ENCODE measurements at places on chromosomes 12 and 14.

DNA sequence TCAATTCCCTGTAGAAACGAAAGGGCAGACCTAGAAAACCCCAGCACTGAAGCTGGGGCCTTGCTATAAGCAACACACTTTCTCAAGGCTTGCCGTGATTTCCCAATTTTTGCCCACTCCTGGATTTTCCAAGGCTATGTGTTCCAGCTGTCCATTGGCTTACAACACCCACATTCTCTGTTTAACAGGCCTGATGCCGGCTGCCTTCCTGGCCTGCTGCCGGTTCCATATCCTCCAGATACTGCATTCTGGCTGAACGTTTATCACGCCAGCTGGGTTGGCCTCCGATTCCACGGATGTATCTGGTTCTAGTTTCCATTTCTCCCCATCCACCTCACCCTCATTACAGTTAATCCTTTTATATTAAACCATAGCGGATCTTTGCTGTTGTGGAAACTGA lies 2.0 kb upstream of the PCNX1 start:
- no peaks in the 10 kb centered on the region for H3K4me1 ChIP-seq
- H3K4me3 ChIP-seq, result no peak overlapping the region
- H3K27ac ChIP-seq, result no peak overlapping the region

DNA sequence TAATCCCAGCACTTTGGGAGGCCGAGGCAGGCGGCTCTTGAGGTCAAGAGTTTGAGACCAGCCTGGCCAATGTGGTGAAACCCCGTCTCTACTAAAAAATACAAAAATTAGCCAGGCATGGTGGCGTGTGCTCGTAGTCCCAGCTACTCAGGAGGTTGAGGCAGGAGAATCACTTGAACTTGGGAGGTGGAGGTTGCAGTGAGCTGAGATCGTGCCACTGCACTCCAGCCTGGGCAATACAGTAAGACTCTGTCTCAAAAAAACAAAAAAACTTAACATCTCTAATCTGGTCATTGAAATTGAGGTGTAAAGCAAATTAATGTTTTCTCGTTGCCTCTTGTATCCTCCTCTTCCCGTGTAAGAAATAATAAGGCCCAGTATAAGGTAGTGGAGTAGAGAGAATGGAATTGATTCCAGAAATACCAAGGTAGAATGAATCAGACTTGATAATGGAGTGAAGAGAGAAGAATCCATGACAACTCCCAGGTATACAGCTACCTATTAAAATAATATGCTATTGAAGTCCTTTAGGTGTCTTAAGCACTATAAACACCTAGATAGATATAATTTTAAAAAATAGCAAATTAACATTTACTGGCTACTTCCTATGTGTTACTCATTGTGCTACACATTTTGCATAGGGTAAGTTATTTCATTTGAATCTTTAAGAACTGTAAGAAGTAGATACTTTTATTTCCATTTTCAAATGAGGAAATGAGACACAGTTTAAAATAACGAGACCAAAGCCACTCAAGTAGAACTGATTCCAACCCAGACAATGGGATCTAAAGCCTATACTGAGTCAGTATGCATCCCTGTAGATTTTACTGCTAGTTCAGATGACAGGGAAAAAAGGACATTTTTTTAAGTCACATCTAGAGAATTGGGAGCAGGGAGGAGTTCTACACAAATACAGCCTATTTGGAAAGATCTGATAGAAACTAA lies 23.2 kb downstream of the RAP1B start:
- H3K36me3 ChIP-seq, result no peaks in the 10 kb centered on the region
- H3K27me3 ChIP-seq, result no peaks in the 10 kb centered on the region

GRCh38 chr14:92575061-92575747 lies 61.6 kb downstream of the RIN3 start:
- H3K27ac ChIP-seq, result no peak overlapping the region
- no peaks in the 10 kb centered on the region for H3K27me3 ChIP-seq
- no peaks in the 10 kb centered on the region for H3K36me3 ChIP-seq
- no peaks in the 10 kb centered on the region for H3K4me1 ChIP-seq
- DNase-seq, result no peak

- no peaks in the 10 kb centered on the region for H3K4me1 ChIP-seq
- no peak overlapping the region for H3K27ac ChIP-seq
- no peaks in the 10 kb centered on the region for H3K36me3 ChIP-seq
- H3K27me3 ChIP-seq, result no peaks in the 10 kb centered on the region
Measured at GRCh38 chr12:41745593-41745992, 399.1 kb downstream of the GXYLT1 start.

GRCh38 chr14:26525085-26525484 lies 72.7 kb downstream of the NOVA1 start:
- H3K4me1 ChIP-seq, result no peaks in the 10 kb centered on the region
- no peak for DNase-seq
- no peak overlapping the region for H3K4me3 ChIP-seq
- no peak overlapping the region for H3K27ac ChIP-seq
- H3K36me3 ChIP-seq, result no peaks in the 10 kb centered on the region

- no peak overlapping the region for H3K27ac ChIP-seq
- no peak overlapping the region for H3K4me3 ChIP-seq
- H3K27me3 ChIP-seq, result no peaks in the 10 kb centered on the region
- no peaks in the 10 kb centered on the region for H3K36me3 ChIP-seq
- H3K4me1 ChIP-seq, result no peaks in the 10 kb centered on the region
- no peak for DNase-seq
Measured at GRCh38 chr12:113127791-113128199, 7.8 kb downstream of the RASAL1 start.

DNA sequence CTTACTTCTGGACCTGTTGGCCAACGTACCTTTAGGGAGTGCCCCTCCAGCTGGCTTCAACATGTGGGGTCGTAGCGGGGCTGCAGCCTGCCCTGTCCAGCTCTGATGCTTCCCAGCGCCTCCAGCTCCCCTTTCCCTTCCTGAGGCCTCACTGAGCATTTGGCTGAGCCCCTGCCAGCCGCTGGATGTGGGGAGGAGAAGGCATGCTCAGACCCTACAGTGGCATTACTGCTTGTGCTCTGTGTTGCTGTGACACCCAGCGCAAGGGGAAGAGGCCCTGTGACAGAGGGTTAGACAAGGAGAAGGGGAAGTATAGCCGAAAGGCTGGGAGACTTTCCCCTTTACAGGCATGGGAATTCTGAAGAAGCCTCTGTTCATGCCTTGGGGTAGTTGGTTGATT lies 145.9 kb downstream of the PRKCH start:
- H3K4me3 ChIP-seq, result no peak overlapping the region
- peaks cover 8% of the 10 kb centered on the region for H3K4me1 ChIP-seq
- H3K27me3 ChIP-seq, result no peaks in the 10 kb centered on the region
- no peaks in the 10 kb centered on the region for H3K36me3 ChIP-seq

- H3K36me3 ChIP-seq, result no peaks in the 10 kb centered on the region
- H3K4me1 ChIP-seq, result peaks cover 43% of the 10 kb centered on the region
- no peak overlapping the region for H3K4me3 ChIP-seq
- H3K27ac ChIP-seq, result peak overlapping the region; percentile 89
- no peaks in the 10 kb centered on the region for H3K27me3 ChIP-seq
Measured at GRCh38 chr12:111409403-111409779, 3.7 kb downstream of the SH2B3 start.

DNA sequence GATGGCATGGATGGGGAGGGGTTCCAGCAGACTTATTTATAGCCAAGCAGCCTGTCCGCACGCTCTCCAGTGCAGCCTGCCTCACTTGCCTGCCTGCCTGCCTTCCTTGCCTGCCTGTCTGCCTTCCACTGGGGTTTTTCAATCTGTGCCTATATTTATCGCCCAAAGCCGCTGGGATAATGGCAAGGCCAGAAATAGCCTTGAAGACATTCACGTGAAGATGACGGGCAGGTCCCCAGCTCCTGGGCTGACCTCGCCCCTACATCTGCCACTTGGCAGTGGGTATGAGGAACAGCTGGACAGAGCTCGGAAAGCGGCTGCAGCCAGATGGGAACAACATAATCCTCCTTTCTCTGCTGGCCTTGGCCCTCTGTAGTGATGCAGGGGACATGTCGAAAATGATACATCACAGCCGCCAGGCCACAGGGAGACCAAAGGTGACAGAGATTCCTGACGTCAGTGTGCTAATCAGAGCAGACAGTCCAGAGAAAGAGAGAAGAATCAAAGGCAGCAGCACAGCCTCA lies 53.3 kb downstream of the PITPNM2 start:
- H3K27ac ChIP-seq, result no peak overlapping the region
- H3K27me3 ChIP-seq, result no peaks in the 10 kb centered on the region
- H3K36me3 ChIP-seq, result no peaks in the 10 kb centered on the region
- H3K4me1 ChIP-seq, result peaks cover 10% of the 10 kb centered on the region
- DNase-seq, result no peak

- no peaks in the 10 kb centered on the region for H3K27me3 ChIP-seq
- peaks cover 13% of the 10 kb centered on the region for H3K4me1 ChIP-seq
- DNase-seq, result no peak
- no peaks in the 10 kb centered on the region for H3K36me3 ChIP-seq
Measured at GRCh38 chr14:23550812-23551265, 726 bp downstream of the ZFHX2 start.

- no peak overlapping the region for H3K27ac ChIP-seq
- DNase-seq, result no peak
Measured at GRCh38 chr12:93762059-93762719, 85.0 kb downstream of the CRADD start.

GRCh38 chr12:109890620-109891170 lies 9.4 kb upstream of the TCHP start:
- no peak overlapping the region for H3K27ac ChIP-seq
- no peak for DNase-seq
- H3K4me3 ChIP-seq, result no peak overlapping the region
- H3K36me3 ChIP-seq, result no peaks in the 10 kb centered on the region
- H3K4me1 ChIP-seq, result no peaks in the 10 kb centered on the region

GRCh38 chr12:65925626-65926025 lies 101.3 kb downstream of the HMGA2 start:
- H3K27me3 ChIP-seq, result no peaks in the 10 kb centered on the region
- H3K27ac ChIP-seq, result peak overlapping the region; percentile 34
- no peaks in the 10 kb centered on the region for H3K36me3 ChIP-seq

DNA sequence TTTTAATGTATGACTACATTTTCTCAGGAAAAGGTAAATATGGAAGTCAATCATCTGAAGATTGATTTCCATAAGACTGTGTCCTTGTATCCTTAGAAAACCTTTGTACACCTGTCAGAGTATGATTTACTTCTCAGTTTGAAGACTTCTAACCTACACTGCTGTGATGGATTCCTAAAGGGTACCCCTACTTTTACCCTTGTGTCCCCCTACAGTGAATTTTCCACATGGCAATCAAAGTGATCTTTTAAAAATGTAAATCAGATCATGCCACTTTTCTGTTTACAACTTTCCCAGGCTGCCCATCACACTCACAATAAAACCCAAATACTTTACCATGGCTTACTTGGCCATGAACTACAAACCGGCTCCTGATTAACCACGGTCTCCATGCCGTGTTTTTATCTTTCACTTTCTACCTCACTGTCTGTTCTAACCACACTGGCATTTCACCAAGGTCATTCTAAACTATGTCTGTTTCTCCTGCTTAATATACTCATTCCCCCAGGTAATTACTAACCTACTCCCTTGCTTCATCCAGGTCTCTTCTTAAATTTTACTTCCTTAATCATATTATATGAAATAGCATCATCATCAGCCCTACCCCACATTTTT lies 8.1 kb downstream of the DNAI7 start:
- no peaks in the 10 kb centered on the region for H3K4me1 ChIP-seq
- no peaks in the 10 kb centered on the region for H3K36me3 ChIP-seq
- no peak overlapping the region for H3K4me3 ChIP-seq
- H3K27me3 ChIP-seq, result no peaks in the 10 kb centered on the region
- no peak for DNase-seq
- no peak overlapping the region for H3K27ac ChIP-seq

DNA sequence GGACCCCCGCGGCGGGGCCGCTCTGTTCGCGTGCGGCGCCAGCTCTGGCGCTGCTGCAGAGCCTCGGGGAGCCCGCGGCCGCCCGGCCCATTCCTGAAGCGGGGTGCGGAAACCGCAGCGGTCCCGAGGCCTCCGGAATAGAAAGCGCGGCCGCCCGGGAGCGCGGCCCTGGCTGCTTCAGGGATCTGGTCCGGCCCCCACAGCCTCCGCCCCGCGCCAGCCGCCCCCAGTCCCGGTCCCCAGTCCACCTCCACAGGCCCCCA lies 204 bp downstream of the HSP90AA1 start:
- no peak for DNase-seq
- H3K36me3 ChIP-seq, result peaks cover 16% of the 10 kb centered on the region
- H3K27ac ChIP-seq, result peak overlapping the region; percentile 93

- H3K4me1 ChIP-seq, result no peaks in the 10 kb centered on the region
- H3K36me3 ChIP-seq, result no peaks in the 10 kb centered on the region
- H3K27me3 ChIP-seq, result no peaks in the 10 kb centered on the region
- H3K4me3 ChIP-seq, result no peak overlapping the region
- no peak overlapping the region for H3K27ac ChIP-seq
- no peak for DNase-seq
Measured at GRCh38 chr12:66033151-66033550, 97.4 kb downstream of the LLPH start.

DNA sequence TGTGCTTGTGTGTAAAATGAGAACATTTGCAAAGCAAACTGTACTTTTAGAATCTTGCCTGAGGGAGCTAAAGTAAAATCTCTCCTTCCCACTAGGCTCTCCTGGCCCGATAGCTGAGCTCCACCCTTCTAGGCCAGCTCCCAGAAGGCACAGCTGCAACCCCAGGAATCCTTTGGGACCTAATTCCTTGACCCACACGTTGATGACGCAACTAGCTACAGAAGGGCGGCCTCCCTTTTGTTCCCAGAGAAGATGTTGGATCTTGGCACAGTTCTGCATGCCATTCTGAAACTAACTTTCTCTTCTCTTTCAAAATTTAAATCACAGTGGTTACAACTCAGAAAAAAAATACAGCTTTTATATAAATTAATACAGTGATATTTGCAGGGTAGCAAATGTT lies 268.1 kb downstream of the EGLN3 start:
- no peaks in the 10 kb centered on the region for H3K27me3 ChIP-seq
- no peak overlapping the region for H3K27ac ChIP-seq
- peaks cover 2% of the 10 kb centered on the region for H3K4me1 ChIP-seq

DNA sequence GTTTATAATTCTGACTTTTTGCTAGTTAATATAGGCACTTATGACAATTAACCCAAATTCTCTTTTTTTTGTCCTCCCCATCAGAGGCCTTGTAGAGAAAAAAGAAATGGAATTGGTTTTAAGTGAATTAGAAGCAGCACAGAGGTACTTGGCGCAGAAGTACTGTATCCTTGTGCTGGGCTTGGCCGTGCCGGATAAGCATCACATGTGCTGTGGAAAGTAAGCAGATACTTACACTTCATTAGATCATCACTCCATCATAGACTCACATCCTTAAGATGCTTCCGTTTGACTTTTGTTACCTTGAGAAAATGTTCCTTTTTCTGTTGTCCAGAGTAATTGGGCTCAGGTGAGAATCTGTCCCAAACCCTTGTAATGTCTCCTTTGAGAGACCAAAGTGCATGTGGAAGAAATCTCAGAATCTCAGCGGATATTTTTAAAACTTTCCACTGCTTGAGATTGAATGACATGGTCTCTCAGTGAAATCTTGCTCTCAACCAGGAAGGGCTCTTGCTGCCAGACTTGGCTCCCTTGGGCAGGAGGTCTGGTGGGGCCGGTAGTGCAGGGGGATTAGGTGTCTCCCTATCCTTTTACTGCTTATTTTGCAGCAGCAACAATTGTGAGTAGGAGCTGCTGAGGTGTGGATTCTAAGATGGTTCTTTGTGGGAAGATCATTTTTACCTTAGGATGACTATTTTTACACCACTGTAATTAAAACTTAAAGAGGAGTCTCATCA lies 24.8 kb downstream of the PPP1R36 start:
- no peak overlapping the region for H3K27ac ChIP-seq
- H3K27me3 ChIP-seq, result no peaks in the 10 kb centered on the region
- no peaks in the 10 kb centered on the region for H3K36me3 ChIP-seq
- no peak overlapping the region for H3K4me3 ChIP-seq

Measured in mesendoderm (in vitro differentiated cells).